Stimulated activated CD4-positive, alpha-beta T cell treated with anti-CD3 and anti-CD28 coated beads, Interleukin-4, amount 100 ng/mL, for 48 hours (primary cell): ENCODE measurements at places on chromosomes 7 and 10.

DNA sequence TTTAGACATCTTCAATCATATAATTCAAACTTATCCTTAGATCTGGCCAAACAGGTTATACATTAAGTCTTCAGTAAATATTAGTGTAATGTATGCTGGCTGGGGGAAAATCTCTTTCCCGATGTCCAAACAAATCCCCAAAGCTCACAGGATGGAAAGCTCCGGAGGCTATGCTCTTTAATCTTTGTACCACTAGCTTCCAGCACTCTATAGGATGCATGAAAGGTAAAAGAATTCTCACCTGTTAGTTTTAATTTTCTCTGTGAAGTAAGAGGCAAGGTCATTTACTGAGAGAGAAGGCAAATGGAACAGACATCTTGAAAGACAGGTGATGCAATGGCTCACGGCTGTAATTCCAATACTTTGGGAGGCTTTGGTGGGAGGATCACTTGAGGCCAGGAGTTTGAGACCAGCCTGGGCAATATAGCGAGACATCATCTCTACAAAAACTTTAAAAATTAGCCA, 99.8 kb upstream of the KIF5B start:
- DNase-seq, result no peak

- DNase-seq, result no peak
These were observed 100.0 kb downstream of the INPP5A start for GRCh38 chr10:132637477-132638129.

DNA sequence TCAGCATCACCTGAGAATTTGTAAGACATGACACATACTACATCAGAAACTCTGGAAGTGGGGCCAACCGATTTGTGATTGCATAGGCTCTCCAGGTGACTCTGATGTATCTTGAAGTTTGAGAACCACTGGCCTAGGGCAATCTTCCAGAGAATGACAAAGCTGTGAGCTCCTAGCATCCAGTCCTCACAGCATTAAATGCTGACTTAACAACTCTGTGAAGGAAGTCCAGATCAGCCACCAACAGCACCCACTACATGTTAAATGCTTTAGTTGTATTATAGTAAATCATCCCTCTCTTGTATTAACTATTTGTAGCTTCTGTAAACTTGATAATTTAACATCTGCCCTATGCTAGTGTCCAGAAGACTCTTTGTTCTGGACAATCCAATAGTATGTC, 636.5 kb upstream of the STEAP1 start:
- no peak for DNase-seq

DNA sequence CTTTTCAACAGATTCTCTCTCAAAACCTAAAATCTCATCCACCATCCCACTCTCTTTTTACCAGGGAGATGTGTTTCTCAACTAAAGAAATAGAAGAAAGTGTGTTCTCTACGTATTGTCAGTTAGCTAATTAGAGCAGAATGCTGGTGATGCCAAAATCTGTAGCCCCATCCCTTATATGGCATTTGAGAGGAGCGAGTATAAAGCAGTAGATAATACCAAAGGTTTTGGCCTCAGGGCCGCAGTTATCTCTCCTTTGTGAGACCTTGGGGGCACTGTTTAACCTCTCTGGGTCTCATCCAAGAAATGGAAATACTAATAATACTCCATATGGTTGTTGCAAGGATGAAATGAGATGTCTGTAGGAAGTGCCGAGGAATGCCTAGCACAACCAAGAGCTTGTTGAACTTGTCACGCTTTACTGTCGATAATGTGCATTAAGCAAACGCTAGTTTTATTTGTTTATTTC, 456 bp upstream of the DLD start:
- no peak for DNase-seq

GRCh38 chr7:80581486-80582260, 56.8 kb upstream of the CD36 start:
- no peak for DNase-seq
